ENCODE measurements at places on chromosomes 2 and 18.

DNA sequence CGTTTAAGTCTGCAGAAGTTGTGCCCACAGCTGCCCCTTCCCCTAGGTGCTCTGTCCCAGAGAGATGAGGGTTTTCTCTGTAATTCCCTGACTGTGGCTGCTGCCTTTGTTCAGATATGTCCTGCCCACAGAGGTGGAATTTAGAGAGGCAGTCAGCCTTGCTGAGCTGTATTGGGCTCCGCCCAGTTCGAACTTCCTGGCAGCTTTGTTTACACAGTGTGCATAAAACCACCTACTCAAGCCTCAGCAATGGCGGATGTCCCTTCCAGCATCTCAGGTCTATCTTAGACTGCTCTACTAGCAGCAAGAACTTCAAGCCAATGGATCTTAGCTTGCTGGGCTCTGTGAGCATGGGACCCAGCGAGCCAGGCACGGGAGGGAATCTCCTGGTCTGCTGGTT lies 48.1 kb downstream of the LHCGR start:
- DNase-seq, result peak; percentile 3

DNA sequence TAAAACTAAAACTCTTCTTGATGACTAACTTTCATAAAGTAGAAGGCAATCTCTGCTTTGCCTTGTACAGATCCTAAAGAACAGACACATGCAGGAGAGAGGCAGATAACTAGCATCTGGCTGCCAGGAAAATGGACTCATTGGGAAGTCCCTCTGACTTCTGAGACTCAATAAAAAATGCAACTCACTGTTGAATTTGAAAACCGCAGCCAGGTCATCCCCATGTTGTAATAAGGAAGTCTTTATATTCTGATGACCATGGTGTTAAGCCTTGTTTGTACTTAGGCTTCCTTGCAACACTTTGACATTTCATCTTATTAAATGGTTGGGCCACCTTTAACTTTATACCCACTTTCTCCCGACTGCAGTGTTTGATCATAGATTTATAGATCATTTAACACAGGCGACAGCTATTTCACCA lies 375.1 kb upstream of the KCNH7 start:
- no peak for DNase-seq

GRCh38 chr2:97995026-97995733 lies 568 bp downstream of the TMEM131 start:
- DNase-seq, result peak; percentile 32

DNA sequence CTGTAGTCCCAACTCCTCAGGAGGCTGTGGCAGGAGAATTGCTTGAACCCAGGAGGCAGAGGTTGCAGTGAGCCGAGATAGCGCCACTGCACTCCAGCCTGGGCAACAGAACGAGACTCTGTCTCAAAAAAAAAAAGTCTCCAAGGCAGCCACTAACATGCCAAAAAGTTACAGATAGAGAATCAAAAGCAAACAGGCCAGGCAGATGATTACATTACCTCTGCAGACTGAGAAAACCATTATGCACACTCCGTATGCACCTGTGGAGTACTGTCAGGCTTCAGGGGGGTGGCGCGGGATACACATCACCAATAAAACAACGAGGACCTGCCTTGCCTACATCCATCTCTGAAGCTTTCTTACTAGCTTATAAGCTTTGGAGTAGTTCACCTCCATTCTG lies 10.3 kb downstream of the STAM2 start:
- DNase-seq, result no peak

- DNase-seq, result no peak
These were observed 143.2 kb upstream of the TWIST2 start for GRCh38 chr2:238704471-238705225.

- DNase-seq, result no peak
These were observed 31.9 kb downstream of the MYO7B start for GRCh38 chr2:127567351-127567854.

DNA sequence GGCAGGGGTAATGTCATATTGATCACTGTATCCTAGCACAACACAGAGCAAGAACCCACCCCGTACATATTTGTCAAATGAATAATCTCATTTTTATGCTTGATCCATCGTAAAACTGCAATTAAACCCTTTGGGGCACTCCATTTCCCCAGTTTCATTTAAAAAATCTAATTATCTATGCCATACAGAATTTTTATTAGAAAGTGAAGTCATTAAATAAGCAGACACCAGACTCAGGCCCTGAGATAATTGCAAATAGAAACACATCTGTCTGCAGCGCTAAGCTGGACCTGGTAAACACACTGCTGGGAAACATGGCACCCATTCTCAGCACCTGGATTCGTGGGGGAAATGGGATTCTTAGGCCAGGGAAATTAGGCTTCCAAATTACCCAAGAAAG lies 5.1 kb downstream of the CYRIA start:
- no peak for DNase-seq

- peak; percentile 38 for DNase-seq
These were observed 28.2 kb upstream of the ZC3H15 start for GRCh38 chr2:186457908-186458307.

- DNase-seq, result no peak
These were observed 23.7 kb upstream of the SCYGR1 start for GRCh38 chr2:227411320-227411989.

DNA sequence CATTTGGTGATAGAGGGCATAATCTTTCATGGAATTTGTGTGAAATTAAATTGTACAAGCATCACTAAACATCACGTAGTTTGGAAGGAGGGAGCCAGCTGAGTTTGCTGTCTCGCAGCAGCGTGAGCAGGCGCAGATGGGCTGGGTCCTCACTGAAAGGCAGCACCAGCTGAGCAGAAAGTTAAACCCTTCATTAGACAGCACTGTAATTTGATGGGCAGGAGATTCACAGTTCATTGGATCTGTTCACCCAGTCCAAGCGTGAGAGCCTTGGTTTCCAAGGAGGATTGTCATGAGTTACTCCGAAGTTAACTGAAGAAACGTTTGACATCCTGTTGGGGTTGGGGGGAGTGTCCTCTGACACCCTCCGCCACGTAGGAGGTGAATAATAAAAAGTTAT lies 89.8 kb upstream of the NFATC1 start:
- no peak for DNase-seq

DNA sequence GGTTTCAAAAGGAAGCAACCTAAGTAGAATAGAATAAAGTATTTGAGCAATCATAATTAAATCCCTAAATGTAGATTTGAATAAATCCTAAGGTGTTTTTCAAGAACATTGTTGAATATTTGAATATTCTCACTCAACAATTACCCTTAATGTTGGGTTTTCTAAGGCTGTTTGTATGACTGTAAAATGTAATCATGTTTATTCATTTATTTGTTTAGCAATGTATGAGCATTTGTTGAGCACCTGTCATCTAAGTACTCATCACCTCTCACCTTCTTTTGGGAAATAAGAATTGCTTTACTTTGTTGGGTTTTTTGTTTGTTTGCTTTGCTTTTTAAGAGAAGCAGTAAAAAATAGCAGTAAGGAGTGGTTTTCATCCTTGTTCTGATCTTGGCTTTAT lies 66.0 kb downstream of the MAPRE2 start:
- DNase-seq, result no peak

DNA sequence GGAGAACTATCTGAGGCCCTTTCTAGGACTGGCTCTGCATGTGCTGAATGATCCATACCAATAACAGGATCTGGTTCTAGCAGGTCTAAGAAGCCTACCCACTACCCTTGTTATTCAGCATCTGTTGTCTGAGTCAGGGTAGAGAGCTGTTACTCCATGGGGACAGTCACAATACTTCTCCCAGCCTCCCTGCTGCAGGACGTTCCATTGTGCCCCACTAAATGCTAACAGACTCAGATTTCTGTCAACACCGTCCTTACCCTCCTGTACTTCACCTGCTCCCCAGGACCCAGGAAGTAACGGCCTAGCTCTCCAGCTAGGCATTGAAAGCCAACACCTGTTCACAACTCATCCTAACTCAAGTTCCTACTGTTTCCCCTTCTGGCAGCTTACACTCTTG lies 719.7 kb upstream of the ID2 start:
- no peak for DNase-seq

GRCh38 chr2:211722928-211723327 lies 815.7 kb downstream of the ERBB4 start:
- DNase-seq, result no peak

DNA sequence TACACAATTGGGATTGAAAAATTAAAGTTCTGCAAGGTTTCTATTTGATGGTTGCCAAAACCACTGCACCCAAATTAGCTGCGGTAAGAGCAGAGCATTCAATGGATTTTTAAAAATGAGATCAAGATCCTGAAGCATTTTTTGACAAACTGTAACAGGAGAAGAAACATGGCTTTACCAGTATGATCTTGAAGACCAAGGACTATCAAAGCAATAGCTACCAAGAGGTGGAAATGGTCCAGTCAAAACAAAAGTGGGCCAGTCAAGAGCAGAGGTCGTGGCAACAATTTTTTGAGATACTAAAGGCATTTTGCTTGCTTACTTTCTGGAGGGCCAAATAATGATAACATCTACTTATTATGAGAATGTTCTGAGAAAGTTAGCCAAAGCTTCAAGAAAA lies 186.8 kb downstream of the RDH14 start:
- no peak for DNase-seq

- no peak for DNase-seq
These were observed 51.6 kb downstream of the MRPL33 start for GRCh38 chr2:27823135-27823534.

DNA sequence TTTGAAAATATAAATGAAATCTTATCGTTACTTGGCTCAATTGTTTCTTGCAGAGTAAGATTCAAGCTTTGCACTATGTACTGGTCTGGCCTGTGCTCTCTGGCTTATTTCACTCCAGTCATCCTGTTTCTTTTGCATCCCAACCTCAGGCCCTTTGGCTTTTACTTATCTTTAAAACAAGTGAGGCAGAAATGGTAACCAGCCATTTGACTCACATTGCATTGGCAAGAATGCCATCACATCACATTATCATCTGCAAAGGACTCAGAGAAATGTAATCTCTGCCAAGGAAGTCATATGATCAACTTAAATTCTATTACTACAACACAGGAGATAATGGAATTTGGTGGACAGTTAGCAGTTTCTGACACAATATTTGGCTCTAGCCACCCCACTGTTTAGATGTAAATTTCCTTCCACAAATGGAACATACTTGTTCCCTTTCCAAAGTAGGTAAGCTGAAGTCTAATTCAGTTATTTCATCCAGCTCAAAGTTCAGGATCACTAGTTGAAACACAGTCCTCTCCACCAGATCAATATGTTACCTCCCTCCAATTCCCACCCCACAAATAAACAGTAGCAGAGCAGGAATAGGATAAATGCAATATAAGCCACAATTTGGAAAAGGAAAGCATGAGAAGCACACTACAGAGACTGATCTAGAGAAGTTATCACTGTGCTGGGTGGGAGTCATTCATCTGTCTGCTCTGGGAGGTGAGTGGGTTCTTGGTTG lies 65.0 kb upstream of the DSC1 start:
- no peak for DNase-seq

DNA sequence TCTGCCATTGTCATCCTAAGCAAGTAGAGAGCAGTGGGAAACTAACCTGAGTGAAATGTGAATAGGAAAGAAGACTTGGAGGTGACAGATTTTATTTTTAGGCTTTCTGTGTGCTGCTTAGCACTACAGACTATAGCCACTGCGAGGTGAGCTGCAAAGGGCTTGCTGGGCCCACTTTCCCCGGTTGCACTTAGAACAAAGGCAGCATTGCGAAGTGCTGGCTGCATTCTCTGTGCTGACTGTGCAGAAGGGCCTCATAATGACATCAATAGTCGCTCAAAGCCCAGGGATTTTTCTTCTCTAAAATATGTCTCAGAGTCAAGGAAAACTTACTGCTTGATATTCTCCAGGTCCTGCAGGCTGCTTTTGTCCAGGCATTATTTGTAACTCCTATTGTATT lies 592.1 kb downstream of the TDRD15 start:
- DNase-seq, result no peak

- DNase-seq, result no peak
These were observed 400.5 kb downstream of the TMX3 start for GRCh38 chr18:68314403-68314802.

- no peak for DNase-seq
These were observed 35.2 kb downstream of the STK17B start for GRCh38 chr2:196136151-196136550.

- DNase-seq, result no peak
These were observed 859 bp downstream of the GREB1L start for GRCh38 chr18:21242780-21243401.

DNA sequence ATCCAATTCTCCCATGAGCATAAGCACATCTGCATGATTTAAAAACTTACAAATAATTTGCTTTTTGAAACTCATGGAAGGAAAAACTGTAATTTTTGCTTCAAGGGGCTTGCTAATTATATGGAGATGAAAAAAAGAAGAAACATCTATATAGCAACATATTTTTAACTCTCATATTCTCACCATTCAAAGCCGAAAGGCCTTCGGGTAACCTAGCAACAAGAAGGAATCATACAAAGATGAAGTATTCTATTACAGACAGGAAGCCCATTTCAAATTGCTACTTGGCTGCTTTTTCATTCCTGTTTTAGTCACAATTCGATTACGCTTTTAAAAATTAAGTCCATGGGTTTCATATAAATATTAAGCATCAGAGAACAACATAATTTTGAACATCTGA lies 39.2 kb upstream of the RNU4ATAC start:
- no peak for DNase-seq

- peak; percentile 2 for DNase-seq
These were observed 165.2 kb downstream of the TRIB2 start for GRCh38 chr2:12881952-12882351.

DNA sequence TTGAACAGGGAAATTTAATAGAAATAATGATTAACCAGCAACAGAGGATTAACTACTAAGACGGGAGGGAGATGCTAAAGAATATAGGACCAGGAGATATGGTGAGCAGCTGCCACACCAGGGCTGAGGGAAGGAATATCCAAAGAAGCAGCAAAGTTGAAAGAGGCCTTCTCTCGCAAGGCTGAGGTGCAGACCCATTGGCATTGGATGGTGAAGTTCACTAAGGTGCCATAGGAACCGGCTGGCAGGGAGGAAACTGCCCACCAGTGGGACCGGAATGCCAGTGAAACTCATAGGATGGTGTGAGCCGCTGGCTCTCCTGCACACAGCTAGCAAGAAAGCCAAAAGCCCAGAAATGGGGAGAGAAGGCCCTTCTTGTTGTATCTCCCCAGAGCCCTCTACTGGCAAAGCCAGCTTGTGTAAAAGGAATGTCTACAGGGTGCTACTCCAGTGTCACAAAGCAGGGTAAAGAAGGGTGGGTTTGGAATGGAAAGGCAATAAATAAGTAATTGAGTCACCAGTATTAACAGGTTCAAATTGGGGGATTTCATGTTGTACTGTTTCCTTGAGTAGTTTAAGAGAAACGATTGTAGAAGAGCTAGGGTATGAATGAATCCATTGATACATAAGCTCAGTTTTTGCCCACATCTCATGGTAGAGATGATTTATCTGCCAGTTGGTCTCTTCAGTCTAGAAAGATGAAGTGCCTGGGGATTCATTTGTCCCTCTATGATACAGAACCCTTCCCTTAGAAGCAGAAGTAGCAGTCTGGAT lies 36.0 kb downstream of the FARP2 start:
- DNase-seq, result peak; percentile 33

DNA sequence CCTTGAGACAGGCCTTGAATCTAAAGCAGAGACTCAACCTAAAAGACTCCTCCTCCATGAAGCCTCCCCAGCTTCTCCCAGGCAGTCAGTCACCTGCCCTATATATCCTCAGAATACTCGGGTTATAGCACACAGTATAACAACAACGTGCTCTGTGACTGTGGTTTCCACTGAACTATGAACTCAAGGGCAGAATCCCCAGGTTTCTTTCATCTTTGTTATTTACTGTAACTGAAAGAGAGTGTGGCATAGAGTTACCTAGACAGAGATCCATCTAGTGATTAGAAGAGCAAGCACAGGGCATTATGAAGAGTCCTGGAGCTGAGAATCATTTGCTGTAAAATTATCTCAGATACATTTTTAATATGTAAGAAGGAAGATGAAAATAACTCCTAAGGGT lies 281.6 kb upstream of the ZNF521 start:
- peak; percentile 6 for DNase-seq

GRCh38 chr18:24561369-24561965 lies 101.0 kb downstream of the HRH4 start:
- DNase-seq, result no peak

Data from Jurkat, Clone E6-1 (cell line).